Activated T-cell treated with anti-CD3 and anti-CD28 coated beads for 4 hours (primary cell): ENCODE measurements at places on chromosomes 12 and 14.

- DNase-seq = no peak
Observed at GRCh38 chr12:123886258-123886657, 86.4 kb downstream of the CCDC92 start.

GRCh38 chr12:54418441-54419087, 502 bp downstream of the ITGA5 start:
- no peak for DNase-seq

- no peak for DNase-seq
Observed at GRCh38 chr12:39095636-39096330, 190.4 kb upstream of the CPNE8 start.

- no peak for DNase-seq
Observed at GRCh38 chr14:32513571-32514009, 184.5 kb downstream of the AKAP6 start.

GRCh38 chr12:45204757-45205156, 11.1 kb upstream of the ANO6 start:
- no peak for DNase-seq
